ENCODE measurements at places on chromosomes 12 and 14.

- DNase-seq = no peak
Measured at GRCh38 chr12:111069886-111070285, 149.5 kb upstream of the MYL2 start.

GRCh38 chr14:56217380-56218045 is 99.3 kb downstream of the PELI2 start:
- DNase-seq = no peak

DNA sequence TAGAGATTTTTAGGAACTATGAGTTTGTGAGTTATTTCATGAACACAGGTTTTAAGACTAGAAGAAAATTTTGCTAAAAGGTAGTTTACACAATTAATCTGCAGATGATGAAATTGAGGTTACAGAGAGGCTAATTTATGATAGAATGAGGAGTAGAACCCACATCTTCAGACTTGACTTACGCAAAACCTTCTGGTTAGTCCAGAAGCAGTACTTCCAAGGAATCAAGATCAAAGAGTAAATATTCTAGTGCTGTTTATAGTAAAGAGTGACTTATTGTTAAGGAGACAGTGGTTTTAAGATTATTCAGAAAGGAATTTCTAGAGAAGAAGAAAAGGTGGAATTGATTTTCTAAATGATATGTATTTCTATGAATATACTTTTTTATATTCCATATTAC is 10.6 kb upstream of the KITLG start:
- DNase-seq = no peak

- DNase-seq = no peak
Measured at GRCh38 chr14:87260460-87260859, 732.5 kb downstream of the GALC start.

DNA sequence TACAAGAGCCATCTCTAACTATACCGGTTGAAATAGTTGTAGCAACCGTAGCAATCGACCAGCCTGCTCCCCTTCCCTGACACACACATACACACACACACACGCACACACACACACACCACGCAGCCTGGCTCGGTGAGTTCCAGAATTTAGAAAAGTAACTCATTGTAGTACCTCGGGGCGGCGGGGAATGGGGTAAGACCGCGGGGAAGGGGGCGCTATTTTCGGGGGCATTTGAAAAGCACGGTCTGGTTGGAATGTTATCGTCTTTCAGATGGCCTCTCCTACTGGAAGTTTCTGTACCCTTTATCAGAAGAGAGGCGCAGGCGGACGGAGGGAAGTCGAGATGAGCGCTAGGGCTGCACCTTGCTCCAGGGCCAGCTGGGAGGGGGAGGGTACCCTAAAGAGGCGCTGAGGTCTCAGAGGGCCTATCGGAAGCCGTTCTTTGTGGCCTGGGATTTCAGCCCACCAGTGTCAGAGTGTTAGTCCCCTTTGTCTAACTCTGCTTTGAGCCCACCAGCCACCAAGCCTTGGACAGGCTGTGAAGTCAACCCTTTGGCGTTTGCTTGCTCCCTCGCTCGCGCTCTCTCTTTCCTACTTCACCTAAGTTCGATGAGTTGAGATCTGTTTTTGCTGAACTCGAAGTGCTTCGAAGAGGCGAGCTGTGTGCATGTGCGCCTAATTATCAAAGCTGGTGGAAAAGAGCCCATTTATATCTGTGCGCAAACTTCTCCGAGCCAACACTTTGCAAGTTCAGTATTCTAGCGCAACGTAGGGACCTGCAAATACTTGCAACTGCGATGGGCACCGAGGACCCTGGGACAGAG is 837 bp downstream of the COL2A1 start:
- DNase-seq = no peak

DNA sequence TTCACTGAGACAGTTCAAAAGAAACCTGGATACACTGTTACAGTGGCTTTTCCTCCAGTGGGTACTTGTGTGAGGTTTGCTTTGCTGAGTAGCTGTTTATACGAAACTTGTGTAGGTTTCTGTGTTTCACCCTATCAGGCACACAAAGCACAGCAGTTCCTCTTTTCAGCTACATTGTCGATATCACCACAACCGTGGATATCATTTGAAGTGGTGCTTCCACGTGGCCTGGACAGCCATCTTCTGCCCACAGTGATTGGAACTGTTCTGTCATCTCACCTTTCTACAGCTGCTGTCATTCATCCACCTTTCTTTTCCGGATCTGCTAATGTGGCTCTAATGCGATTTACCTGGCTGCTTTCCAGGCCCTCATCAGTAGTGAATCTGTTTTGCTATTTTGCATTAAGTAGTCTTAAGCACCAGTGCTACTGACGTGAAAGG is 368.8 kb downstream of the SYT1 start:
- DNase-seq = no peak

Data from ovary (tissue), 10 donors.